LHCN-M2 (cell line): ENCODE measurements at places on chromosomes 16 and 17.

- DNase-seq, result no peak
Measured at GRCh38 chr17:49545007-49545660, 30.5 kb upstream of the NXPH3 start.

DNA sequence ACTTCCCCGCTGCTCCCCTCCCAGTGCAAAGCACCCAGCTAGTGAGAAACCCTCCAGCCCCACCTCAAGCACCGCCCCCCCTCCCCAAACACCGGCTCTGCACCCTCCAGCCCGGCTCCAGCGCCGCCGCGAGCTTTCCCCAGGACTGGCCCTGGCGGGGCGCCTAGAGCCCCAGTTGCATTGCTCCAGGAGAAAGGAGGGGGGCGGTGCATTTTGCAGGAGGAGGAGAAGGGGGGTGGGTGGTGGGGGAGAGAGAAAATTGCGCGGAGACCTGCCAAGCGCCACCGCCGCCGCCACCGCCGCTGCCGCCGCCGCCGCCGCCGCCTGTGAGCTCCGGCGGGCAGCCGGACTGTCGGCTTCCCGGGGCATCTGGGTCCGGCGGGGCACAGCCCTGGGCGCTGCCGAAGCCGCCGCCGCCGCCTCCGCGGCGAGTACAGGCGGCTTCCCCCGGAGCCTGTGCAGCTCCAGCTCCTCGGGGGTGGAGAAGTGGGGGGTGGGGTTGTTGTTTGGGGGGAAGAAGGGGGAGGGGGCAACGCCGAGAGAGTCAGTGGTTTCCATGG lies 333 bp upstream of the NOG start:
- peak; percentile 82 for DNase-seq

DNA sequence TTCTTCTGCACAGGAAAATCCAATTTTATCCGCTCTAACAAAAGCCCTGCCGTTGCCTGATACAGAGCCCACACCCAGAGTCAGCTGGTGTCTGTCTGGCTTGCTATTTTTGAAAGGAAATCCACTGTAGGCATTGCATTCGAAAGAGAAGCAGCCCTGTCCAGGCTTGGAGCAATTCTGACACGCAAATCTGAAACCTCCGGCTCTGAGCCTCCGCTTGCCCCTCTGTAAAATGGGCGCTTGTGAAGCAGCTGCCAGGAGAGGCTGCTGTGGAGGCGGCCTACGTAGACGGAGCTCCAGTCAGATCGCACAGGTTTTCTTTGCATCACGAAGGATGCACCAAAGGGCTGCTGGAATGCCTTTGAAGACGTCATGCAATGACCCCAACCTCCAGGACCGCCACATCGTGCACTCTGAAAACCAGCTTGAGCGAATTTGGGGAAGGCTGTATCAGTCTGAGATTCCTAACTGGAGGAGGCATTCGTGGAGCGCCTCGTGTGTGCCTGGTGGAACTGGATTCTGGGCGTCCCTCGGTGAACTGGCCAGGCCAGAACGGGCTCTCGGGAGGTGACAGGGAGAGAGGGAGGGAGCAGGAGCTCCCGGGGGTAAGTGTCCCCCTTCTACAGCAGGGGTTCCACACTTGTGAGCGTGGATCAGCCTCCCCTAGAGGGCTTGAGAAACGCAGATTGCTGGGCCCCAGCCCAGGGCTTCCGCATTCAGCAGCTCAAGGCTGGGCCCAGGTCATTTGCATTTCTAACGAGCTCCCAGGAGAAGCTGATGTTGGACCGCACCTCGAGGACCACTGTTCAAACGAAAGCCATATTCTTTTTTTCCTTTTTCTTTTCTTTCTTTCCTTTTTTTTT lies 215.5 kb downstream of the MRTFB start:
- DNase-seq, result no peak

DNA sequence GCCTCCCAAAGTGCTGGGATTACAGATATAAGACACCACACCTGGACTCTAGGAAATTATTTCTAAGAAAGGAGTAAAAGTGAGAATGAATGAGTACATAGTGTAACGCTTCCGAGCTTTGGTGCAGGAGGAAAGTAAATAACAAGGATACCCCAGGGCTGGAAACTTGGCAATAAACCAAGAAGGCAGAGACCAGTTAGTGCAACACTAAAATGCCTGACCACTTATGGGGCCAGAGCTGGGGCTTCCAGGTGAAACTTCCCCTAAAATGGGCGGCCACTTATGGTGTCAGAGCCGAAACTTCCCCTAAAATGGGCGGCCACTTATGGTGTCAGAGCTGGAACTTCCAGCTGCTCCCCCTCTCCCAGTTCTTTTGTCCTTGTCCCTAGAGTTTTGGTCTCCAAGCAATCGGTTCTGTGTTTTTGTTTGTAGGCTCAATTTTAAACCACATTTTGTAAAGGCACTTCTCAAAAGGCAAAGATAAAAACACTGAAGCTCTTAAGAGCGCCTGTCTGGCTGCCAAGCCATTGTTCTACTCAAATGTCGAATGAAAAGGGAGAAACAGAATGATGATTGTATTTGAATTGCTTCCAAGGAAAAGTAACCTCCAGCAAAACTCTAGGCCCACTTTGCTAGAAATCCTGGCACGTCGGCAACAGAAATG lies 63.9 kb downstream of the NXN start:
- DNase-seq, result no peak

- peak; percentile 72 for DNase-seq
Measured at GRCh38 chr17:50681263-50682200, 26.2 kb downstream of the ANKRD40 start.

- DNase-seq, result no peak
Measured at GRCh38 chr17:7072406-7072805, 7.6 kb downstream of the CLEC10A start.

DNA sequence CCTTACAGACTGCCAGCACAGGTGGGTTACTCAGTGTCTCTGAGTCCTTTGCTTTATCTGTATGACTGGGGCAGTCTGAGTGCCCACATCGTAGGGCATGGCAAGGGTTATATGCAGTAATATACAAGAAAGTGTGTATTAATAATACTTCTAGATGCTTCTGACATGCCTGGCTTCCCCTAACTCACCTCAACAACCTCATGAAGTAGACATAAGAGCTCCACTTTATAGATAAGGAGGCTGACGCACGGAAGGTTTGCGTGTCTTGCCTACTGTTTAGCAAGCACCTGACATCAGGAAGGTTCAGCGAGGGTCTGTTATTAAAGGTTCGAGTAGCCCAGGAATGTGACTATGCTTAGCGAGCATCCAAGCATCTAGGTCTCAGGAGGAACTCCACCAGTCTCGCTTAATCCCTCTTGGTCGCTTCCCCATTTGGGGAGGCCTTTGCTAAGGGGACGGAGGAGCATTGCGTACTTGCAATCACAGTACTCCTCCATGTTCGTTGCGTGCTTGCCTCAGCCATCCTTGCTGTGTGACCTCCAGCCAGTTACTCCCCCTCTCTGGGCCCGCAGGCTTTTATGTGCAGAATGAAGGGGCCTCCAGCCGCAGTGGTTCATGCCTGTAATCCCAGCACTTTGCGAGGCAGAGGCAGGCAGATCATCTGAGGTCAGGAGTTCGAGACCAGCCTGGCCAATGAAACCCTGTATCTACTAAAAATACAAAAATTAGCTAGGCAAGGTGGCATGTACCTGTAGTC lies 1.6 kb downstream of the KCNG4 start:
- no peak for DNase-seq

- peak; percentile 65 for DNase-seq
Measured at GRCh38 chr16:88009563-88010342, 58.5 kb downstream of the BANP start.

GRCh38 chr17:14156689-14157088 lies 80.0 kb downstream of the CDRT15 start:
- DNase-seq, result no peak

GRCh38 chr17:41184480-41184961 lies at the start of gene KRTAP4-1:
Gene KRTAP4-1, minus strand, starts transcription at chr17:41184911. Its CDS starts 57 bp downstream, at chr17:41184854.
- DNase-seq, result peak; percentile 32

DNA sequence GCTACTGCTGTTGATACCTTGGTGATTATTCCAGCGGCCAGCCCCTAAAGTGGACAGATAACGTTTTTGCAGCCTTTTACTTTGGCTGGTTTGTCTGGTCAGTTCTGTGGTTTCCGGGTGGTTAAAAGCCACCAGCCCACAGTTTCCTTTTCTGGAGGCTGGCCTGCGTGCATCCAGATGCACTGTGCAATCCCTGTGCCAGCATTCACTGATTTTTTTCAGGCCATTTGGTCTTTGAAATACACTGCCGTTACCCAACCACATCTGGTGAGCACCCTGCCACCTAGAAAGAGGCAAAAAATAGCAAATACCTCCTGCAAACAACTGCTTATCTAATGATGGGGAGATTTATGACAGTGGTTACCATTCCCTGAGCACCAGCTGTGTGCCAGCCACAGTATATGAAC lies 797 bp downstream of the NUDT7 start:
- DNase-seq, result peak; percentile 6

- no peak for DNase-seq
Measured at GRCh38 chr16:85984231-85984880, 85.4 kb downstream of the IRF8 start.

- DNase-seq, result no peak
Measured at GRCh38 chr16:3988824-3989223, 108.3 kb upstream of the CREBBP start.

DNA sequence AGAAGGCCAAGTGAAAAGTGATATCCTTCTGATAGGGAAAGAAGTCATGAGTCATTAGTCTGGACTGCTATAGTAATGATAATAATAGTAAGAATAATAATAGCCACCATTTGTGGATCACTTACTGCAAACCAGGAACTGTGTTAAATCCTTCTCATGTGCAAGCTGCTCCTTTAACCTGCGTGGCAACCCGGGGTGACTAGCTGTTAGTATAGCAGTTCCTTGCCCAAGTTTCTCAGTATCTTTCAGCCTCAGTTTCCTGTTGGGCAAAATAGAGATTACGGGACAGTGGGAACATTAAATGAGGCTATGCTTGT lies 129.5 kb downstream of the CDH13 start:
- peak; percentile 68 for DNase-seq

DNA sequence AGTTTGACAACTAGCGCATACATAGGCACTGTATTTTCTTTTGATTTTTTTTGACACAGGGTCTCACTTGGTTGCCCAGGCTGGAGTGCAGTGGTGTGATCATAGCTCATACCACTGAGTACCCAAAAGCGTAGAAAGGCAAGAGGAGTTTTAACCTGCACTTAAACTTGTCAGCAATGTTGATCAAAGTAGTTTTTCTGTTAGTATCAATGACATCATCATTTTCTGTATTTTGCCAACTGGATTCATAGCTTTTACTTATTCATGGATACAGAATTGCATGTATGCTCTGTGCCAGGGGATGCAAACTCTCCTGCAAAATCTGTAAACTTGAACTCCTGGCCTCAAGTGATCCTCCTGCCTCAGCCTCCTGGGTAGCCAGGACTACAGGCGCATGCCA lies 55.9 kb upstream of the ATP2A3 start:
- DNase-seq, result no peak

- no peak for DNase-seq
Measured at GRCh38 chr17:80253631-80254395, 6.8 kb upstream of the RNF213 start.

DNA sequence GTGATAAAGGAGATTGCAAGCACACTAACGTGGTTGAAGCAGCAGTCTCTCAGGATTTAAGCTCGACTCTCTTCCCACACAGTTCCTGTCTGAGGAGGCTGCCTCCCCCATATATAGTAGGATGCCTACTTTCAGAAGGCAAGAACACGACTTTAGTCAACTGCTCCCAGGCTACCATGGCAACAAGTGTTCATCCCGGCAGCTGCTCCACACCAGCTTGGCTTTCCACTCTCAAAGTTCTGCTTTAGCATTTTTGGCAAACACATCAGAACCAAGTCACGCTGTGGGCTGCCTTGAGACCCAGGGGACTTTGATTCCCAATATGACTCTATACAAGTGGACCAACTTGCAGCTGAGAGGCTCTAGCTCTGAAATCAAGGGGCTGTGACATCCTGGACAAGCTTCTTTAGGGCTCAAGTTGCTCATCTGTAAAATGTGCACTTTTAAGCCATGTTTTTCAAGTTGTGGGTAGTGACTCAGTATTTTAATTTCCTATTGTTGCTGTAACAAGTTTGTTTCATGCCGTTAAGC lies 16.5 kb downstream of the ZP2 start:
- DNase-seq, result peak; percentile 72

GRCh38 chr17:5209396-5209795 lies 17.7 kb upstream of the ZNF594 start:
- no peak for DNase-seq

GRCh38 chr17:10318535-10318934 lies 54.3 kb downstream of the MYH13 start:
- no peak for DNase-seq

DNA sequence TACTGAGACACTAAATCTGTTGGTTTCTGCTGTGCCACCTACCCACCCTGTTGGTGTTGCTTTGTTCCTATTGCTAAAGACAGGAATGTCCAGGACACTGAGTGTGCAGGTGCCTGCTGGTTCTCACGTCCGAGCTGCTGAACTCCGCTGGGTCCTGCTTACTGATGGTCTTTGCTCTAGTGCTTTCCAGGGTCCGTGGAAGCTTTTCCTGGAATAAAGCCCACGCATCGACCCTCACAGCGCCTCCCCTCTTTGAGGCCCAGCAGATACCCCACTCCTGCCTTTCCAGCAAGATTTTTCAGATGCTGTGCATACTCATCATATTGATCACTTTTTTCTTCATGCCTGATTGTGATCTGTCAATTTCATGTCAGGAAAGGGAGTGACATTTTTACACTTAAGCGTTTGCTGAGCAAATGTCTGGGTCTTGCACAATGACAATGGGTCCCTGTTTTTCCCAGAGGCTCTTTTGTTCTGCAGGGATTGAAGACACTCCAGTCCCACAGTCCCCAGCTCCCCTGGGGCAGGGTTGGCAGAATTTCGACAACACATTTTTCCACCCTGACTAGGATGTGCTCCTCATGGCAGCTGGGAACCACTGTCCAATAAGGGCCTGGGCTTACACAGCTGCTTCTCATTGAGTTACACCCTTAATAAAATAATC lies 14.6 kb downstream of the STH start:
- peak; percentile 57 for DNase-seq

GRCh38 chr17:47830396-47831002 lies 842 bp downstream of the MRPL10 start:
- DNase-seq, result no peak

DNA sequence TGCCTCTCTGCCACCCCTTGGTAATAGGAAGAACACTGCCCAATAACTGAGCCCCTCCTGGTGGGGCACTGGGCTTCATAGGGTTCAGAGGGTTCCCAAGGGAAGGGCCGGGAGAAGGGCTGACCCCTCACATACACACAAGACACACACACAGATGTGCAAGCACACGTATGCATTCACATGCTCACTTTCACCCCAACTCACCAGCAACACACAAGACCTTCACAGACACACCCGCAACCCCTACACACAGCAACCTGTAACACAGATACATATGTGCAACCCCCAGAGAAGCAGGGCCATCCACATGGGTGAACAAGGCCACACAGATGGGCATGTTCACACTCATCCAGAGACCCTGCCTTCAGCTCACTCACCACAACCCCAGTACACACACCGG lies 225.1 kb downstream of the ZNF423 start:
- DNase-seq, result no peak

GRCh38 chr17:35314415-35315216 lies 58.8 kb downstream of the SLFN11 start:
- DNase-seq, result no peak

GRCh38 chr17:80760511-80760911 lies 215.9 kb downstream of the RPTOR start:
- DNase-seq, result no peak

- peak; percentile 70 for DNase-seq
Measured at GRCh38 chr16:70529051-70529777, 5.6 kb downstream of the SF3B3 start.

- no peak for DNase-seq
Measured at GRCh38 chr17:17564896-17565295, 26.6 kb downstream of the PEMT start.

GRCh38 chr17:33520426-33521330 lies 227.6 kb upstream of the ASIC2 start:
- DNase-seq, result peak; percentile 12
